ENCODE measurements at places on chromosomes 6 and 20. TPM values are rescaled to one million over a fixed set of nuclear protein-coding genes. Genes with fewer than 3 reads are reported as not detected.

The CALHM4 gene
- not detected for total RNA-seq

The TAGAP gene
- not detected for total RNA-seq

The LST1 gene
- not detected for total RNA-seq

The CDKN1A gene
- total RNA-seq: 258 TPM

The FOXF2 gene
- total RNA-seq: 18.6 TPM

The APOBEC2 gene
- not detected for total RNA-seq

All from A549 treated with DMSO at 1 μM for 4 hours (cell line).